ENCODE measurements at places on chromosomes 12 and 14.
A peak's percentile ranks its signal among the peaks of the same experiment; 100 is the strongest.

- DNase-seq = no peak
Observed at GRCh38 chr14:60204843-60205774, 39.9 kb upstream of the DHRS7 start.

GRCh38 chr14:98949481-98950135, 322.4 kb downstream of the BCL11B start:
- DNase-seq = no peak

- peak; percentile 60 for DNase-seq
Observed at GRCh38 chr14:20415782-20416206, 2.5 kb upstream of the TEP1 start.

- no peak for DNase-seq
Observed at GRCh38 chr12:89959179-89959578, 250.5 kb upstream of the ATP2B1 start.

DNA sequence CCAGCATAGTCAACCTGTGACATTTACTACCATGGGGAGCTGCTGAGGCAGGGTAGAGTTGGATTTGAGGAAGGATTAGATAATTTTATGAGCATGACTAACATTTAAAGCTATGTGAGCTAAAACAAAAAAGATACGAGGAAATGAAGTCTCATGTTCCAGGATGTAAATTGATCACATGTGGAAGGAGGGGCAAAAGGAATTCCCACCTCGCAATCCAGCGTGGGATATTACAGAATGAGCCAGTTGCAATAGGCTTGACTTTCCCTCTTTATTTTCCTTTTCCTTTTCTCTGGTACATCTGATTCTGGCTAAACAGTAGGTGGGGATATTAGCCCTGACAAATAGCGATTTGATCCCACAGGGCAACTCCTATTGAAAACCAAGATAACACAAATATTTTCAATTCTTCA, 214.9 kb upstream of the HMGA2 start:
- DNase-seq = no peak

- DNase-seq = no peak
Observed at GRCh38 chr12:124432376-124432775, 135.0 kb downstream of the NCOR2 start.

DNA sequence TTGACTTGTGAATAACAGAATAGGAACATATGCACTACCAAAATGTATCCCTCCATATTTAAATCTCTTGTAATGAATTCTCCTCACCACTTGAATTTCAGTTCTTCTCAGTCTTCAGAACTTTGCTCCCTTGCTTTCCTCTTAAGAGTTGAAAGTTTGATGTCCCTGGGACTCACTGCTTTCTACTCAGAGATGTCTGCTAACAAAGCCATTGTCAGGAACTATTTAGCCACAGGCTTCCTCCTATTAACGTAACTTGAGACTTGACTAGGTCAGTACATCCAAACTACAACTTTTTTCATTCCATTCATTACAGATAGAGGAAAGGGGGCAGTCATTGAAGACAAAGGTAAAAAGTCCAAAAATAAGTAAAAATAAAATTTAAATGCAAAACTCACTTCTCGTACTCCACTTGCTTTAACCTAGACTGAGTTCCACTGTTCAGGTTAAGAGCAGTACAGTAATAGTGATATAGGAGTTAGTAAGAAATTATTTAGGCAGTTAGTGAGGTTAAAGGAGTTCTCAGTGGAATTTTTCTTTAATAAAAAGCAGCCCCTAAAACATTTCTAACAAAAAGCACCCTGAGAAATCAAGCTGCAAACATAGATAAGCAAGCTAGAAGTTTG, 364.2 kb downstream of the SOX5 start:
- no peak for DNase-seq

DNA sequence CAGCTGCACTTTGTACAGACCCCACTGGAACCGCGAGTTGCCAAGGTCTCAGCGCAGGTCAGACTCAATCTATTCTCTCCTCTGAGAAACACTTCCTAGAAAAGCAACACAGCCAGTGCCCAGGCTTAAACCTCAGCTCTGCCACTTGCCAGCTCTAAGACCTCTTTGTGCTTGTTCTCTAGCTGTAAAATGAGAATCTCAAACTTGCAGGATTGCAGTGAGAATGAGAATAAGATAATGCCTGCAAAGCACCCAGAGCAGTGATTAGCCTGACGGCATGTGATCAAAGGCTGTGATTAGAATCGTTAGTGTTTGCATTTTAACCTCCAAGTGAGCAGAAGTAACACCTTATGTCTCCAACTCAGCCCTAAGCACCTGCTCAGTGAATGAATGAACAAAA, 21.3 kb downstream of the ANO2 start:
- DNase-seq = no peak

DNA sequence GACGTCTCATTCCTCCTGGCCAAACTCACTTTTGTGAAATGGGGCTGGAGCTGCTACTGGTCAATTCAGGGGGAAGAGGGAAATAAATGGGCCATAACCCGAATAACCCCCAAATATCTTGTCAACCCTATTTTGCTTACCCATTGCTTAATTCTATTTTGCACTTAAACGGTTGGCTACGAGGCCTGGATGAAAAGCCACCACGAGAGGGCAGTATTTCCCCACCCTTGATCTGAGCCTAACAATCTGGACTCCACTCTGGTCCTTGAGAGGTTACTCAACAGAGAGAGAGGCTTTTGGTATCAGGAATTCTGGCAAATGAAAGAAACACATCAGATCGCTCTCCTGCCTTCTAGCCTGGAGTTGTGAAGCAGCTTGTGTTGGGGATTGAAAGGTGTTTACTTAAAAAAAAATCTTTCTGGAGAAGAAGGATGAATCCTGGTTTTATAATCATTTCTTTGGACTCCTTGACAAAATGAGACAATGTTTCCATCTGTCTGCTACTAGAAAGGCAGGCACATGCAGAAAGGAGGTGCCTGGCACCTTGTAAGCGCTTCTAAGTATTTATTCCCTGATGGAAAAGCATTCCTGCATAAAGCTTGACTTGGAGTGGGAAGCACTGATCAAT, 22.4 kb upstream of the FBXO21 start:
- peak; percentile 67 for DNase-seq

GRCh38 chr12:82184844-82185243, 173.3 kb downstream of the CCDC59 start:
- DNase-seq = no peak

DNA sequence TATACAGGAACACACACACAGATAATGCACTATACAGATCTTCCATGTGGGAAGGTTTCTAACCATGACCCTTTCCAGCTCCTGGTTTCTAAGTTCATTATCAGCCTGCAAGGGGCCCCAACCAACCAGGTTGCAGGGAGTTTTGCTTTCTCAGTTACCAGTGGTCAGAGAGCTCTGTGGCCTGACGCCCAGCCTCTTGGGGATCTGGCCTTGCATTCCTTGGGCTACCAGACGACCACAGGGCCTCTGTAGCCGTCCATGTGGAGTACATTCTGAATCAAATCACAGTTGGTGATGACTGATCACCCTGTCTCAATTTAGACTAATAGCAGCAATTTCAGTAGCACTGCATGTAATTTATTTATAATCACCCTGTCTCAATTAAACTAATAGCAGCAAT, 47.5 kb downstream of the PAH start:
- no peak for DNase-seq

DNA sequence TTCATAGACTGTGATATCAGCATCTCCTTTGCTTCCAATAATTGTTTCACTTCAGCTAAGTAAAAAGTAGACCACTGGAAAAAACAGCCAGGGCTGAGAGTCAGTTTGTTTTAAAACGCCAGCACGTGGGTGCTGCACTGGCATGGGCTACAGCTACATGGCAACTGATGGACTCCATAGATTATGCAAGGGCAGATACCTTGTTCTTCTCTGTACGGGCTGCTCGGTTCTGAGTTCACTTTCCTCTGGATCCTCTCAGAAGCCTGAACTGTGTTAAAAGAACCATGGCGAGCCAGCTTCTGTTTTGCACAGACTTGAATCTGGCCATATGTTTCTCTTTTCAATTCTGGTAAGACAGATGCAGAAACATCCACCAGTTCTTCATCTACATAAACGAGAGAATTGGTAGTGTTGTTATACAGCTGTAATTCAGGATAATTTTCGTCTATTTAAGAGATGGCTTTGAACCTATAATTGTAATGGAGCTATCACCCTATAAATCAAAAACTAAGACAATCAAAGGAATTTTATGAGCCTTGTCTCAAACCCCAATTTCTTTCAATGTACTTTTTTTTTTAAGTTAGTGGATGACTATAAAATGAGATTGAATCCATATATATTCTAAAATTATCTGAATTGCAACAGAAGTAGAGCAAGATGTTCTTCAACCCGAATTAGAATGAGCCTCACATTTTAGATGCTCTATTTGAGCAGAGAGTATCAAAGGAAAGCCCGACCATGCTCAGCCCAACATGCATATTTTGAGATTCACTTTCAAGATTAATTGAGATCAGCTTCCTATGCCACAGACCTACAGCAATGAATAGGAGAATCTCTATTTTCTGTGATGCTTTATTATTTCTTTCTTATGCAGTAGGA, 31.5 kb downstream of the E2F7 start:
- no peak for DNase-seq

DNA sequence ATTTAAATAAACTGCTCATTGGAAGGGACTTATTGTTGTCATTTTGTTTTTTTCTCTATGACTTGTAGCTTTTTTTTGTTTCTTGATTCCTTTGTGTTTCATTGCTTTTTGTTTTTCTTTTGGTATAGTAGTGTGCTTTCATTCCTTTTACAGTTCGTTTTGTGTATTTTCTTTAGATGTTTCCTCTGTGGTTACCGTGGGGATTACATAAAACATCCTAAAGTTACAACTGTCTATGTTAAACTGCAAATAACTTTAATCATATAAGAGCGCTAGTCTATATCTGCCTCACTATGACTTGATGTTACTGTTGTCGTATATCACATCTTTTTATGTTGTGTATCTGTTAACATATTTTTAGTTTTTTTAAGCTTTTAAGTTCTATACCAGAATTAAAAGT, 86.9 kb downstream of the ATF7IP start:
- DNase-seq = no peak

GRCh38 chr12:93302331-93303229, 75.1 kb upstream of the NUDT4 start:
- no peak for DNase-seq

DNA sequence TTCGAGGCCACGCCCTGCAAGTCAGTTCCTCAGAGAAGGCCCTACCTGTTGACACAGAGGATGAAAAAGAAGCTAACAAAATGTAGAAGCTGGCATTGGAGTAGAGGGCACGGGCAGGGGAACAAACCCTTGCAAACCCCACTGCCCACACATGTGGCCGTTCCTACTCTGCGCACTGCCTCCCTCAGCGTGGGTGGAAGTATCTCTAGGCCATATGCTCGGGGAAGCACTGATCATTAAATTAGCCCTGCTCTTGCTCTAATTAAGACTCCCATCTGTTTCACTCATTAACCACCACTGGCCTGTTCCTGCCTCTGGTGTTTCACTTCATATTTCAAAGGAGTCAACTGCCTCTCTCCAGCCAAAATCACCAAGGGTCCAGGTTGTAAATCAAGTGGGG, 201.2 kb upstream of the SFSWAP start:
- no peak for DNase-seq

DNA sequence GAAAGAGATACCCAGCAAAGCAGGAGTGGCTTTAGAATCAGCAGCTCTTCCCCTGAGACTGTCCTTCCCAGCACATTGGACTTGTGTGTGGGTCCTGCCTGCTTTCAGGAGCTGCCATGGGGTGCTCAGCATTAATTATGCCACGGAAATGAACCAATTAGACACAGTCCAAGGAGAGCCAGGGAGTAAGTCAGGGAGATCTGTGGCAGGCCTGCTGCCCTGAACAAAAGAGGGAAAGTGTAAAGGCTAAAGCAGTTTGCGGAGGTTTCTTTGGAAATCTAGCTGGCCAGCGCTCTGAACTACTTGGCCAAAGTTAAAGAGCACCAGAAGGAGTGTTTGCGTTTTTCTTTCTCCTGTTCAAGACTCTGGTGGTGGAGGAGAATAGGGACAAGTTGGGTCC, 65.7 kb upstream of the SRSF5 start:
- no peak for DNase-seq

- no peak for DNase-seq
Observed at GRCh38 chr14:58712357-58712756, 74.6 kb downstream of the DACT1 start.

- DNase-seq = no peak
Observed at GRCh38 chr12:71128191-71128788, 29.5 kb downstream of the TSPAN8 start.

DNA sequence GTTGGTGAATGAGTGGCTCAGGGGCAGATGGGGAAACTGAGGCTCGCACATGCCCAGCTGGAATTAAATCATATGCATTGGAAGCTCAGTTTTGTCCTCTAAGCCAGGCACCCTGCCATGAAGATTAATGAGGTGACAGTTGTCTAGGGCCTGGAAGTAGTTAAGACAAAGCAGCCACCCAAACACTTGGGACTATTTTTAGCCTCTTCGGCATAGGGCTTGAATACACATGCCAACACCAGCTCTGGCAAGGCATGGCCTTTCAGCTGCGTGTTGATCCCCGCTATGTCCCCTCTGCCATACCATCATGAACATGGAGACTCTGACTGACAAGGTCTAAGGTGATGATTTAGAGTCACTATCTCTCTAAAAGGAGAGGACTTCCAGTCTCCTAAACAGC, 250.2 kb downstream of the KSR2 start:
- no peak for DNase-seq

GRCh38 chr12:52906191-52906601, 1.3 kb upstream of the KRT8 start:
- DNase-seq = no peak

All from activated CD4-positive, alpha-beta T cell treated with anti-CD3 and anti-CD28 coated beads, Interleukin-2, amount 10 ng/mL, durations not matched to agents 7 days and 5 days (primary cell).